Stimulated activated CD4-positive, alpha-beta T cell treated with anti-CD3 and anti-CD28 coated beads, TNF-alpha, amount 100 ng/mL, for 4 hours (primary cell): ENCODE measurements at places on chromosomes 4 and X.

- DNase-seq: no peak
These were observed 11.9 kb downstream of the GRPEL1 start for GRCh38 chr4:7055990-7056325.

GRCh38 chrX:154902408-154902807 lies 16.3 kb downstream of the F8A1 start:
- DNase-seq: no peak

DNA sequence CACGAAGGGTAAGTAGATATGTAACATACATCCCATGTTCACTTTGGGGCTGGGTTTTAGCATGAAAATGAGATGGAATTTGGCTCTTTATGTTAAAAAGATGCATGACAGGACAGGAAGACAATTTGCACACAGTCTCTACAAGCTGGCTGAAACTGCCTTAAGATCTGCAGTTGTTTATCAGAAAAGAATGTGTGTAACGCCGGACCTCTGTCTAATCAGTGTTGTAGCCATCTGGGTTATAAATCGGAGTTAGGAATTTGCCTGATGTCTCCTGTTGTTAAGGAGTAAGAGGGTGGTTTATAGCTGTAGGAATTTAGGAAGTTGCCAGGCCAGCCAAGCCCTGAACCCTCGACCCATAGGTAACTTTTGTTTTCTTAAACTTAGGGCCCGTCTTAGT lies 562.9 kb upstream of the FAT1 start:
- no peak for DNase-seq

DNA sequence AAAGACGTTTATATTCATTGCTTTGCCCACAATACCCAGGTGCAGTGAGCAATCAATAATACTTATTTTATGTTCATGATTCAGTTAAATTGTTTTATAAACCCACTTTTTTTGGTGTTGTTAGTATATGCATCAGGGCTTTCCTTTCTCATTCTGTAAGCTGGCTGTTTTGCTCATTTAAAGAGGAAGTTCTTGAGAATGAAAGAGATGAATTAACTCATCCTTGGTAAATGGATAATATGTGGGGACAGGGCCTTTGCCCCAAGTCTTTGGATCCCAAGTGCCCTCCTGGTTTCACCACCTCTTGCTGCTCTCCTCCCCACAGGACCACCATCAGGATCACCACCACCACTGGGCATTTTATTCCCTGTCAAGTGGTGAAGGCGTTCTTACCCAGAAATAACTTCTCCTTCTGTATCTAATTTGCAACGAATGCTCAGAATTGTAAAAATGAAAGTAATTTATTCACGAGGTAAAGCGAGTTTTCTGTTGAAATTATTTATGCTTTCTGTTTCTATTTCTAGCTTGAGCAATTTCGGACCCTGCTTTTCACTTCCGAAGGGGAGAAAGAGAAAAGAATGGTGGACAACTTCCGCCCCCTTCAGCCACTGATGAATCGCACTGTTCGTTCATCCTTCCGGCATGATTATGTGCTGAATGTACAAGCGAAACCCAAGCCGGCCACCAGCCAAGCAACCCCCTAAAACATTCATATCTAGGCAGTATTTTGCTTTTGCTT lies 8.2 kb upstream of the ZRSR2 start:
- no peak for DNase-seq

DNA sequence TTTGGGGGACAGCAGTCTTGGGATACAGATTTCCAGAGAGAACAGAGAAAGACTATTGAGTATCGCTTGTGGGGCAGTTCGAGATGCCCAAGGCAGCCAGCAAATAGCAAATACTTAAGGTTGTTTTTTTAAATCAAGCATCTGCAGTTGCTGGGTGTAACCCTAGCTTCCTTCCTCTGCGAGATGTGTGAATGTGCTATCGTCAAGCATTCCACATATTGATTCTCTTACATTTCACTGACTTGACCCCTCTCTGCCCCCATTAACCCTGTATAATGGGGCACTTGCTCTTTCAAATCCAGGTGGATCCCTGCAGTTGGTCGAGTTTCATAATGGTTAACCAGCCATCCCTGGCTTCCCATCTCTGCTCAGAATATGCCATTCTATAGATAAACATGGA lies 23.5 kb downstream of the KCNE5 start:
- no peak for DNase-seq
